PC-3 (cell line): ENCODE measurements at places on chromosomes 1 and 21. TPM values are rescaled to one million over a fixed set of nuclear protein-coding genes. Genes with fewer than 3 reads are reported as not detected.
A peak's percentile ranks its signal among the peaks of the same experiment; 100 is the strongest.

PGLYRP3 gene
- not detected in 2 replicates for total RNA-seq

DNA sequence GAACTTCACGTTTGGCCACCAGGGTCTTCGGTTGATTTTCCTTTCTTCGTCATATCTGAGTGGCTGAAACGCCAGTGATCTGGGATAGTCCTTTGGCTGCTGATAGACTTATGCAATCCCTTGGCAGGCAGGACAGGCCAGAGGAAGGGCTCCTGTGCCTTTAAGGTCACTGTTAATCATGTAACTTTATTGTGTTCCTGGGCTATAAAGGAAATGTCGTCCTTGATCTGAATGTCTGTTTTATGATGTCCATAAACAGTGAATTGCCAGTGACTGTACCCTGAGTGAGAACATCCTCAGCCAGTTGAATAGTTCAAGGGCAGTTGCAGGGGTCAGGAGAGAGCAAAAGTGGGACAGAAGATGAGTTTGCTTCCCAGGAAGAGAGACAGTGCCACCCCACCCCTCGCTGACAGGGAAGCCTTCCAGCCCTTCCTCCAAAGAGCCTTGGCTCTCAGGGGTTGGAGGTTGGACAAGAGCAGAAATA is 68.0 kb downstream of the PDE9A start:
- DNase-seq: peak; percentile 50

SMIM11 gene
- 32.5 and 39.8 TPM in 2 replicates for total RNA-seq

DNA sequence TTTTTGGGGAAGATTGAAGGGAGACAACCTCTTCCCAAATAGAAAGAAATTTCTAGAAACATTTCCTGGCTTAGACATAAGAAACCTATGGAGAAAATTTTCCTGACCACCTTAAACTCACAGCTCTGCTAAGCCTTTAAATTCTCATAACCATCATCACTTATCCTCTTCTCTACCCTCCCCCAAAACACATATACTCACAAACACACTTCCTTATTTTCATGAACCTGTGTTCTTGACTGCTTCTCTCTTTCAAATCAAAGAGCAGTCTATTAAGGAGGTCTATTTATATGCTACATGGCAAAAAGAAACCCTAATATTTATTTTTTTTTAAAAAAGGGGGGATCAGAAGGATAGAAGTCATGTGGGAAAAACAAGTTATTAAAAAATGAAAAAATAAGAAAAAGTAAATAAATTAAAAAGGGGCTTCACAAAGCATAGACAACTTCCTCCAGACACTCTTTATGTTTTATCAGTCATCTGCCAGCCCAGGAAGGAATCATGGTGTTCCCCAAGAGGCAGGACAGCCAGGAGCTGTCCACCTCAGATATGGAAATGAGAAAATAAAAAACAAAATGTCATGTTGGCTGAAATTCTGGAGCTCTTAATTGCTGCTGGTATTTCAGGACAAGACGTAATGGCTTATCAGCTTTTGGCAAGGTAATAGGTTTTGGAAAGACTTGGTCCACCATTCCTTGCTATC is 12.8 kb upstream of the RGS2 start:
- no peak for DNase-seq

DNA sequence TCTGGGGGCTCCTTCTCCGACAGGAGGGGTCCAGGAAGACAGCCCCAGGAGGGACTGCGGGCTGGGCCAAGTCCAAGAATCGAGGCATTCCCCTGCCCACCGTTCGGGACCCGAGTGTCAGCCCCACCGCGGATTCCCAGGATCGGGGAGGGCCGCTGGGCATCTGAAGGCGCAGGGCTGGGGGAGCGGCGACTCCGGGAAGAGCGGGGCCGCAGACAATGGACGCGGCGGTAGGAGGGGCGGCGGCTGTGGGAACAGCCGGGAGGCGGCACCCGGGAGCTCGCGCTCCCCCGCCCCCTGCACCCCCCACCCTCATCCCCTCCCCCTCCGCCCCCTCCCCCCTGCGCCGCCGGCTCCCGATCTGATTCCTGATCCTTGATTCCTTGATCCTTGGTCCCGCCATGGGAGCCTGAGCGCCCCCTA is at the start of gene VANGL2:
VANGL2 (plus strand) TSS at position 342 of the 423 bp plus-strand sequence. CDS start 15,274 bp downstream, outside the sequence.
- DNase-seq: no peak

TCEA3 gene
- total RNA-seq: 18.7 and 23.6 TPM in 2 replicates

SYPL2 gene
- total RNA-seq: not detected in 2 replicates

- no peak for DNase-seq
Measured at GRCh38 chr1:93777255-93777654, 95.6 kb upstream of the BCAR3 start.

- peak; percentile 55 for DNase-seq
Measured at GRCh38 chr1:229456016-229456415, 22.1 kb upstream of the ACTA1 start.

NBPF10 gene
- total RNA-seq: 1.4 and 1.5 TPM in 2 replicates
